ENCODE measurements at places on chromosomes 12 and 14.

DNA sequence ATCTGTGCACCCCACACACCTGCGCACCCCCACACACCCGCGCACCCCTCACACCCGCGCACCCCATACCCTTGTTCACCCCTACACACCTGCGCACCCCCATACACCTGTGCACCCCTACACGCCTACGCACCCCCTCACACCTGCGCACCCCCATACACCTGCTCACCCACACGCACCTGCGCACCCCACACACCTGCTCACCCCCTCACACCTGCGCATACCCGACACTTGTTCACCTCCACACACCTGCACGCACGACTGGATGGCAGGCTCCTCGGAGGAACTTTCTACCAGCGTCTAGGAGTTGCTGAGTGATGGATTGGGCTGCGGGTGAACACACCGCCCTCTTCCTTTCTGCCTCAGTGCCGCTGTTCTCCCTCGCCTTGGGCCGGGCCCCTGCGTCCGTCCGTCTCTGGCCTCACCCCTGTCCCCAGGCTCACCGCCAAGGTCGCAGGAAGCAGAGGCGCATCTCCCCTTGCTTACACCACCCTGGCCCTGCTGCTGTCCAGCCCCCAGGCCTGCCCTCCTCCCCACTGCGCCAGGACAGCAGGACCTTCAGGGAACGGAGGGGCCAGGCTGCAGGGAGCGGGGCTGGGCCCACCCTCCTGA lies 20.7 kb upstream of the TMEM106C start:
- no peak for DNase-seq

GRCh38 chr12:49230176-49230804 lies 34.6 kb upstream of the TUBA1C start:
- no peak for DNase-seq

DNA sequence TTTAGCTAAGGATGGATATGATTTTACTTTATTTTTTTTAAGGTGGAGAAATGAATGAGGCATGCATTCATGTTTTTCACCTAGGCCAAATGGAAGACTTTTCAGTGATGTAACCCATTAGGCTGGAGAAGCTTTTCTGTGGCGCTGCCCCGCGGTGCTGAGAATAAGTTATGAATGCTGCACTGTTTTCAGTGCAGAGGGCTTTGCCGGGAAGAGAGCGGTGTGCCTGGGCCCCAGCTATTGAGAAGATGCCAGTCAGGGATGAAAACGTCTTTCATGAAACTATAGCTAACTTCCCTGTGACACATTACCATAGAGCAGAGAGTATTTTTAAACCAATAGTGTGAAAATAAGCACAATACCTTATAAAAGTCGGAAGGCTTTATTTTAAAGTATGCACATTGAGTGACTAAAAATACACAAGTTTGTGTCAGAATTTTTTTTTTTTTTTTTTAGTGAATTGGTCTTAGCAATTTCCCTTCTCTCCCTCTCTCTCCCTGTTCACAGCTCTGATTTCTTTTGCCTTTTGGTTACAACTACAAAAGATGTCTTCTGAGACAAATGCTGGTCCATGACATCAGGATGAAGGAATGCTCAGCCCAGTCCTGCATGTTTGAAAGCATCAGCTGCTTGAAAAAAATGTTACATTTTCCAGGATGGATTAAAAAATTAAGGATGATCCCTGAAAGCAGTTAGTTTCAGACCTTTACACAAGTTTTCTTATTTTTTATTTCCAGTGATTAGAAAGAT lies 48.3 kb downstream of the NPAS3 start:
- no peak for DNase-seq

DNA sequence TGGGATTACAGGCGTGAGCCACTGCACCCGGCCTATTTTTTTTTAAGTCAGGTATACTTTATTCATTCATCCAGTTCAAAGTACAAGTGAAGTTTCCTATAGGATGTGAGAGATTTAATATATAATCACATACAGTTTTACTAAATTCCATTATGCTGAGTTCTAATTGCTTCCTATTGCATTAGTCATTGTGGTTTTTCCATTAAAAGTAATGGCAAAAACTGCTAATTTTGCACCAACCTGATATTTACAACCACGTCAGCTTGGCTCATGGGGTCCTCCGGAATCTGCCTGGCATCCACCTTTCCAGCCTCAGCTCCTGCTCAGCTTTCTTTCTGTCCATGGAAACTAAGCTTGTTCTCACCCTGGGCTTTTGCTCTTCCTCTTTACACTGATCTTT lies 67.0 kb upstream of the CSRP2 start:
- no peak for DNase-seq

GRCh38 chr12:93723568-93723930 lies 46.4 kb downstream of the CRADD start:
- no peak for DNase-seq

DNA sequence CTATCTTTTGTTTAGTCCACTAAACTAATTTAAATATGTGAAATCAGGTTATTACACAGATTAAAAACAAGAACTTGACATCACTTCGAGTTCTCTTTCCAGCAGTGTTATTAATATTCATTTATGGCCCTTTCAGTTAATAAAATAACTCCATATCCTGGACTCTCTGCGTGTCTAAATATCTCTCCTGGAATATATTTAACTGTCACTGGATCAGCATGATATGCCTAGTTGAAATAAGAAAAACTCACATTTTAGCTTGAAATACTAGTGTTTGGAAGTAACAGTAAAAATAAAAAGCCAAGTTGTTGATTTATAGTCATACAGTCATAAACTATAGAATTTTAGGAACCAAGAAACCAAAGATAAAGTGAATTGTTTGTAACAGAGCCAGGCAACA lies 45.6 kb downstream of the ABCC9 start:
- DNase-seq, result no peak

Measured in NAMALWA (cell line).